ENCODE measurements at places on chromosomes 12 and 14. TPM values are rescaled to one million over a fixed set of nuclear protein-coding genes. Genes with fewer than 3 reads are reported as not detected.

DNA sequence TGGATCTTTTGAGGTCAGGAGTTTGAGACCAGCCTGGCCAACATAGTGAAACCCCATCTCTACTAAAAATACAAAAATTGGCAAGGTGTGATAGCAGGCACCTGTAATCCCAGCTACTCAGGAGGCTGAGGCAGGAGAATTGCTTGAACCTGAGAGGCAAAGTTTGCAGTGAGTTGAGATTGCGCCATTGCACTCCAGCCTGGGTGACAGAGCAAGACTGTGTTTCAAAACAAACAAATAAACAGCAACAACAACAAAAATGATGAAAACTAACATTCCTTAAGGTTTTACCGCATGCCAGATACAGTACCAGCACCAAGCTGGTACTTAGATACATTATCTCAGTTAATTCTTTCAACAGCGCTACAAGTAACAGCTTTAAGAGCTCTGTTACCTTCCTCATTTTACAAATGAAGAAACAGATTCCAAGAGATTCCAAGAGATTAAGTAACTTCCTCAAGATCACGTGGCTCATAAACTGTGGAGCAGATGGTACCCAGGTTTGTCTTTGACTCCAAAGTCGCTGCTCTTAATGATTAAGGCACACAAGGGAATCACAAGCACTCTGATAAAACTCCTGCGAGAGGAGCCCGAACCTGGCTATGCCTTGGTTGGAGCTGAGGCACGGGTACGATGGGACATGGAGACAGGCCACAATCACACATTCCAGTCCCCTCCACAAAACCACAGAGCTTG lies 17.7 kb upstream of the PLEK2 start:
- no peak for DNase-seq

GRCh38 chr12:130705178-130705822 lies 10.8 kb downstream of the RIMBP2 start:
- DNase-seq = no peak

- no peak for DNase-seq
Observed at GRCh38 chr12:51798501-51798900, 50.0 kb downstream of the FIGNL2 start.

DNA sequence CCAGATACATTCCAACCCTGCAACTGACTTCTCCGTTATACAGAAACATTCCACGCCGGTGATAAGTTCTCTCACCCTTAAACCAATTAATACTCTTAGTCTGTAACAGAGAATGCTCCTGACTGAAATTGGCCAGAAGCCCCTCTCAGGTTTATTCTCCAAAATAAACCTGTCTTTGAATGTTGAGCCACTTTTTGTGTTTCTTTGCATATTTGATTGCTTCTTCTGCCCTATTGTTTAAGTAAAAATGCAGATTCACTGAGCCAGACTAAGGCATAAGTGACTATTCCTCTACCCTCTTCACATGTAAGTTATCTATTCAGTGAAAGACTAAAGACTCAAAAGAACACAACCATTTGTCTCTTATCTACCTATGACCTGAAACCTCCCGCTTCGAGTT lies 3.6 kb upstream of the AVPR1A start:
- DNase-seq = no peak

GRCh38 chr14:50333014-50333509 lies 20.9 kb downstream of the DMAC2L start:
- no peak for DNase-seq

DNA sequence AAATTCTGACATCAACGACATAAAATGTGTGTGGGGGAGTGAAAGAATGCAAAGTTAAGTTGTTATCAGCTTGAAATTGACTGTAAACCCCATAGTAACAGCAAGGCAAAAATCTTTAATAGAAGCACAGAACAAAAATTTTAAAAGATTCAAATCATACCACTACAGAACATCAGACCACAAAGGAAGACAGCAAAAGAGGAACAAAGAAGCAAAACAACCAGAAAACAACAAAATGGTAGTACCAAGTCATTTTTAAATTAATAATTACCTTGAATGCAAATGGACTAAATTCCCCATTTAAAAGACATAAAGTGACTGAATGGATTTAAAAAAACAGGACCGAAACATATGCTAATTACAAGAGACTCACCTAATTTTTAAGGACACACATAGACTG lies 31.3 kb downstream of the A2M start:
- DNase-seq = no peak

DNA sequence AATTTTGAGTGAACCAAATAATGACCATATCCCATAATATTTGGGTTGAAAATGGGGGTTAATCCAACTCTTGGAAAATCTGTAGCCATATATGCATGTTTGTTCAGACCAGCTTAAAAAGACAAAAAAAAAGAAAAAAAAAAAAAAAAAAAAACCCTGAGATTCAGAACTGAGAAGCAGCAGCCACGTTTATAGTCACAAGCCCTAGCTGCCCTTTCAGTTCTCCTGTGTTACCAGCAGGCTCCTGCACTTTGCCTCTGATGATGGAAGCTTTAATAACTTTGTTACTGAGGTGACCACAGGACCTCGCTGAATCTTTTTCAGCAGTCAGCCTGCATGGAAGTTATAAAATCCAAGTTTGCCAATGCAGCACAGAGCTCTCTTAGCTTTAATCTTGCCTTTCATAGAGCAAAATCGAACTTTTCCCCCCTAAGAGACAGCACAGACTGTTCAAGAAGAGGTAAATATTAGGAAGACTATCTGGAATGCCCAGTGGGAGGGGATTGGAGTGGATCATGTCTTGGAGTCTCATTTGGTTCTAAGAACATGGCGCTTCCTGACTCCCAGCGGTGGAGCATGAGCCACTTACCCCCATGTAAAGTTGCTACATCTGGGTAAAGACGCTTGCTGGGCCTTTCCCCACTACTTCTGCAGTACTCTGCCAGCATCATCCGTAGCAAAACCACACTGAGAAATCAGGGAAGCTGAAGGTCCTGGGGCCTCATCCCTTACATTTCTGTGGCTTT lies 20.6 kb downstream of the GNG2 start:
- DNase-seq = no peak

Gene KRT2
- not detected for total RNA-seq

Gene RBP5
- total RNA-seq = not detected

Gene P2RX2
- not detected for total RNA-seq

Gene AICDA
- not detected for total RNA-seq

Gene KRT4
- not detected for total RNA-seq

Gene NYNRIN
- total RNA-seq = not detected

Gene RPGRIP1
- total RNA-seq = 0.35 TPM

Gene VPS29
- total RNA-seq = 70.7 TPM
